ENCODE measurements at places on chromosomes 12 and 14.

DNA sequence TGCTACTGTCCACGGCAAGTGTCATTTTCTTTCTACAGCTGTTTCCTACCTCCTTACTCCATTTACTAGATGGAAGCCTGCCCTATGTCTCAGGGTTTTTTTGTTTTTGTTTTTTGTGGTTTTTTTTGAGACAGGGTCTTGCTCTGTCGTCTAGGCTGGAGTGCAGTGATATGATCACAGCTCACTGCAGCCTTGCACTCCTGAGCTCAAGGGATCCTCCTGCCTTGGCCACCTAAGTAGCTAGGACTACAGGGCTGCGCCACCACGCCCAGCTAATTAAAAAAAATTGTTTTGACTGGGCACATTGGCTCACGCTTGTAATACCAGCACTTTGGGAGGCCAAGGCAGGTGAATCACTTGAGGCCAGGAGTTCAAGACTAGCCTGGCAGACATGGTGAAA is 14.7 kb downstream of the TUBA1A start:
- DNase-seq: no peak

GRCh38 chr14:74619672-74620131 is 7.7 kb upstream of the LTBP2 start:
- DNase-seq: no peak

- no peak for DNase-seq
Observed at GRCh38 chr12:46387670-46388069, 15.1 kb upstream of the SLC38A2 start.

- DNase-seq: no peak
Observed at GRCh38 chr14:80004871-80005270, 206.4 kb downstream of the DIO2 start.

- DNase-seq: no peak
Observed at GRCh38 chr12:38391007-38391406, 74.4 kb downstream of the ALG10B start.

DNA sequence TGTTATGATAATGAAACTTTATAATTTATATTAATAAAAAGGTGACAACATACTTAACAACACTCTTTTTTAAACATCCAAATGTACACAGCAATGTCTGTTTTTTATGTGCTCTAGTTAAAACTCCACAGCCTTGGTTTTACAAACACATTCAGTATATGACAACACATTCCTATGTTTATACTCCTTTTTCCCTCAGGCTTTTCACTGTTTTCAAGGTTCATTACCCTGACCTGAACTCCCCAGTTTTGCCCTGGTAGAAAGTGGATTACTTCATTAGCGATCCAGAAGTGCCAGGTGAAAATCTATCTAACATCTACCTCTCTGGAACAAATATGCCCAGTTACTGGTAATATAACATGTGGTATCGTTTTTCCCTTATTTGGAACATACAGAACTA is 340.2 kb upstream of the DDHD1 start:
- no peak for DNase-seq

DNA sequence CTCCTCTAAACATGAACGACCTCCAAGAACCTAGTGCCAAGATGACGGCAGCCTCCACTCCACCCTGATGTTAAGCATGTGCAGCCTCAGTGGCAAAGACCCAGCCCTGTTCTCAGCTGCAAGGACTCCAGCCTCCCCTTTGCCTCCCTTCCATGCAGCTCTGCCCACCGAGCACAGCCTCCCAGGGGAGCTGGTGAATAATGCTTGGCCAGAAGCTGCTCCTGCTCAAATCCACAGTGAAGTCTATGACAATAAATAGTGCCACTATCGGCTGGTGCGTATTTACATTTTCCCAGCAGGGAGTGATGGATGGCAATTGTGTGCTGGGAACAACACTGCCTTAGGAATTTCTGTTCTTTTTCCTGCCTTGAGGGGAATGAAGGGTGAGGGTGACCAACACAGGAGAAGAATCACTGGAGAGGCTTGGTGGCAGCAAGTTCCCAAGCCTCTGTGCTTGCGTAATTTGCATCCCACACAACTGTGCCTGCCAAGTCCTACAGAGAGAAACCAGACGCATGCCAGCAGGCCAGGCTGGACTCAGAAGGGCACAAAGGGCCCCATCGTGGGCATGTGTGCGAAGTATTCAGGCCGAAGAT is 29.9 kb upstream of the TC2N start:
- DNase-seq: no peak

- no peak for DNase-seq
Observed at GRCh38 chr12:592024-592505, 71.2 kb downstream of the NINJ2 start.

- DNase-seq: no peak
Observed at GRCh38 chr12:80186727-80187217, 87.4 kb downstream of the OTOGL start.

DNA sequence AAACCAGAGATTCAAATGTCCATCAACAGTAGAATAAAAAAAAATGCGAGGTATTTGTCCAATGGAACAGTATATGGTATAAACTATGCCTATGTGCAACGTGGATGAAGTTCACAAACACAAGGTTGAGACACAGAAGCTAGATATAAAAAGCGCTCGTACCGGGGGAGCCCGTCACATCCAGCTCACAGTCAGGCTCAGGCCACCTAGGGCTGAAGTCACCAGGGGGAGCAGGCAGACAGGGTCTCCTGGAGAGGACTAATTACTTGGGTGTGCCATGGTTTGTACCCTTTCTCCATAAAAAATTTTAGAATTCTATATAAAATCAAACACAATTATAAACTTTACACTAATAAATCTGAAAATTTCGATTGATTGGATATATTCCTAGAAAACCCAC is 13.6 kb downstream of the AHNAK2 start:
- DNase-seq: no peak

DNA sequence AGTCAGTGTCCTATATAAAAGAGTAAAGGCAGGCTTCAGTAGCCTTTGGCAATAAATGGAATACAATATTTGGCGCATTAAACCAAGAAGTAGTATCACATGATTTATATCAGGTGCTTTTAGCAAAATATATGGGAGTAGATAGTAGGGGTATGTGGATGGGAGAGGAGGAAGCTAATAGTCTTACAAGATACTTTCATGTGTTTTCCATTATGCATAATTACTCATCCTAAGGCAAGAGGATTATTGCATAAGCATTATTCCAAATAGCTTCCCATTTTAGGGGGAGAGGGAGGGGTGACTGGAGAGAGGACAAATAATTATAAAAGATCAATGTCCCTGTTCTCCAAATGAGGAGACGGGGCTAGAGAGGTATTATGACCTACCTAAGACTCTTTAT is 104.3 kb downstream of the DUSP6 start:
- DNase-seq: no peak

GRCh38 chr12:80293759-80294158 is 150.3 kb upstream of the PTPRQ start:
- DNase-seq: no peak

DNA sequence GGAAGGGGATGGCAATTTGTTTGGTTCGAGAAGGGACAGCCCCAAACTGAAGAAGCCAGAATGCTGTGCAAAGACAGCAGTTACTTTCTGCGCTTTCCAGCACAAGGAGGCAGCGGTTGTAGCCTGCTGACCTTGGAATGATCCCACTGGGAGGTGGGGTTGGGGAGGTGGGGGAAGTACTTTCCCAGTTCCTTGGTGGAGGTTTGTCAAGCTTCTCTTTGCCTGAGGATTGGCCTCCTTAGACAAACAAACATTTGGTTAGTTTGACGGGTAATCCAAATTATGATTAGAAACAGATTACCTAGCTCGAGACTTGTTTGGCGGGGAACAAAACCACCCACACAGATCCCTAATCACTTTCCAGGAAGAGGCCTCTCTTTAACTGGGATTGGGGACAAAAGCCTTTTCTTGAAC is 79.1 kb upstream of the EGLN3 start:
- DNase-seq: no peak

GRCh38 chr14:61517911-61518384 is 177.4 kb upstream of the HIF1A start:
- no peak for DNase-seq

DNA sequence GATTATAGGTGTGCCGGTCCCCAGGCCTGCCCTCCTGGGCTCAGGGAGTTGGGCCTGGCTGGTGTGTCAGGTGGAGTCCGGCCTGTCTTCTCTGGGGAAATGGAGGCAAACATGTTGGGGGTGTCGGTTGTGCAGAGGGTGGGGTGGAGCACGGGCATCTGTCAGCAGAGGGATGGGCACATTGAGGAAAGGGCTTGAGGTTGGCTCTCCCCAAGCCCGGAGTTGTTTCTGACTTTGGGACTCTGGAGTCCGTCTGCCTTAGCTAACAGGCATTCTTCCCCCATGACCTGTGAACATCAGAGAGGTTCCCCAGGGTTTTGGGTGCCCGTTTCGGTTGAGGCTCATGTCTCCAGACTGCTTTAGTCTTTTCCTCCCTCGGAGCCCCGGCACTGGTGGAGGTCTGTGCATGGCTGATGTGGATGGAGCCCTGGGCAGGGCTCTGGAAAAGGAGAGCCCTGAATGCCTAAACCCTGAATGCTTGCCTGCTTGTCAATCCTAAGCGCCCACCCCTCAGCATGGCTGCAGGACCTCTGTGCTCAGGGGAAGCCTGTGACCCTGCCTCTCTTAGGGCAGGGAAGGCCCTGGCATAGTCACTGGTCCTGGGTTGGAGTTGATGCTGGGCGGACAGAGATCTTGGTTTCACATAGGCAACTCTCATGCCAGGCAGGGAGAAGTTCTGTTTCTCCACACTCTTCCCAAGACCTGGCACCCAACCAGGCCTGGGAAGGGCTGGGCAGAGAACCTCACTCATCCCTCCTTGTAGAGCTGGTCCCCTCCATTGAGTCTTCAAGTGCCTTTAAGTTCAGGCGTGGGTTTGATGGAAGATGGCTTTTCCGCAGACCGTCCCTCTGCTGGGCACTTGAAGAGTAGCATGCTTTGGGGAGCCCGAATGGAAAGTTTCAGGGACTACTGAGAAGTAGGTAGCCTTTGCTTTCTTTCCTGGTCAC is 12.9 kb downstream of the NYNRIN start:
- peak; percentile 51 for DNase-seq

DNA sequence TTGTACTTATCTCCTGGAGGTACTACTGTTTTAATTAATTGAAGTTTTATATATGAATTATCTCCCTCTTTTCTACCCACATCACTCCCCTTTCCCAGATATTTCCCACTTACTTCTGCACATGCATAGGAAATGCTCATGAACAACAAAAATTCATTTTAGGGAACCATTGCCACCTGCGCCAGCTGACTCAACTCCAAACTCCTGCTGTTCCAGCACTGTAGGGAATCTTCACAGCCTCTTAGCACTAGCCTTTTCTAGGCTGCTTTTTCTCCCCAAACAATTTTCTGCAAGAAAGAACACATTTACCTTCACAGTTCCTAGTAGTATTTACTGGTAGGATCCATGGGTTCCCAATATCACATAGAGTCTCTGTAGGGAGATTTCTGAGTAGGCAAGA is 268.4 kb downstream of the LRFN5 start:
- no peak for DNase-seq

- no peak for DNase-seq
Observed at GRCh38 chr14:90419200-90419599, 22.4 kb downstream of the CALM1 start.

DNA sequence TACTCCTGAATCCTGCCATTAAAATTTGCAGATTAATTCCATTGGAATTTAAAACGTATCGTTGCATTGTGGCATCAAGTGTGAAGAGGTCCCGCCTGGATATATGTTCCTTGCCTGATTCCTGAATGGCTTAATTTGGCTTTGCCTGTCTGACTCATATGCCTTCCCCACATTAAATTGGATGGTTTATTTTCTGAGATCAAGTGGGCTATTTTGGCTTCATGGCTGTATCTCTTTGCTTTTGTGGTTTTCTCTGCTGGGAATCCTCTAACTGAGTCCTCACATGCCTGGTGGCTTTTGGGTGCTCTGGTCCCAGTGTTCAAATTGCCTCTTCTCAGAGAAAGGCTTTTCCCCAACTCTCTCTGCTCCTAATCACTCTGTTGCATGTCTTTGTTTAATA is 127.9 kb upstream of the DYRK2 start:
- DNase-seq: no peak

DNA sequence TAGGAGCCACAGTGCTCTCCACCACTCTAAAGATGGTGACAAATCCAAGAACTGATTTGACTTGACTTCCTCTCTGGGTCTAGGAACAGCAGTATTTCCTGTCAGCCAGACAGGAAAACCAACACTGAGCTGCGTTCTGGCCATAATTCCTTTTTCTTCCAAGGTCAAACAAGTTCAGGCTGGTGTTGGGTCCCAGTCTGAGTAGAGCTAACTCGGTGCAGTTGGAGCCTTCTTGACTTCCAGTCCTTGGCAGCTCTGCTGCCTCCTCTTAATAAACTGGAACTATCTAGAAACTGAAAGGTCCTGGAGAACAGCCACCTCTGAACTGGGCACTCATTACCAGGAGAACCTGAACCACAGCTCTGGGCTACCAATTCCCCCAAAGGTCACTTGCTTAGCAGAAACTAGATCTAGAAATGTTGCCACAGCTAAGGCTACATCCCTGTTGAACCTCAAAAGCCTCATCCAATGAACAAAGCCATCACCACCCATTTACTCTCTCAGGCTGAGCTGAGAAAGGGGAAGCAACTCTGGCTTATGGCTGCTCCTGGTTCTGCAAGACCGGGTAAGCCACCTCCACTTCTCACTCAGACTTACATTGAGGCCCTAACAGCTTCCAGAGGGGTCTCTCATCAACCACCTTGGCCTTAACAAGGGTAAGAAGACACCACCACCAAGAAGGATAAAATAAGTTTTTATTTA is 27.7 kb downstream of the MAX start:
- DNase-seq: no peak

DNA sequence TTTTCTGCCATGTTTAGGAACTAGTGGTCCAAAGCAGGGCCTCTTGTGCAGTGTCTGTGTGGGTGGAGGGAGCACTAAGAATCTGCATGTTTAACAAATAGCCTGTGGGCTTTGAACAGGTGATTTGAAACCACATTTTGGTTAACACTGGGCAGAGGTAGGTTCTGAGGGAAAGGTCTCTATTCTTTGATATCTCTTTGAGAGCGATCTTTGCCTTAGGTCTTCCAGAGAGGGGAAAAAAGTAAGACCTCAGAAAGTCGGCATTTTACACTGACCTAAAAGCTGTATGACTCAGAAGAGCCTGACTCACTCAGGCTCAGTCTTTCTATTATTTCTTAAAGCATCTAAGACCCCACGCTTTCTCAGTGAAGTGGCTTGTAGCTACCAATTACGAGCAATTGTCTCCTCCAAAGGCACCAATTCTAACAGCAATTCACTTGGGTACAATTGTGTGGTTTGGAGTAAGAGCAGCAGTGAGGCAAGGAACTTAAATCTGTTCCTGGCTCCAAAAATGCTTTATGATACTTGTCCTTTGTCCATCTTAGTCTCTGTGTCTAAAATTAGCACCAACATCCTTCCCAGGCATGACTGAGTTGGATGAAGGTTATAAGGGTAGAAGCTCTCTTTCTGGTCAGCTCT is 8.8 kb downstream of the EIF2B2 start:
- no peak for DNase-seq

- no peak for DNase-seq
Observed at GRCh38 chr12:108328420-108328819, 10.7 kb downstream of the CMKLR1 start.

GRCh38 chr14:54606178-54606577 is 39.2 kb downstream of the SAMD4A start:
- DNase-seq: no peak

DNA sequence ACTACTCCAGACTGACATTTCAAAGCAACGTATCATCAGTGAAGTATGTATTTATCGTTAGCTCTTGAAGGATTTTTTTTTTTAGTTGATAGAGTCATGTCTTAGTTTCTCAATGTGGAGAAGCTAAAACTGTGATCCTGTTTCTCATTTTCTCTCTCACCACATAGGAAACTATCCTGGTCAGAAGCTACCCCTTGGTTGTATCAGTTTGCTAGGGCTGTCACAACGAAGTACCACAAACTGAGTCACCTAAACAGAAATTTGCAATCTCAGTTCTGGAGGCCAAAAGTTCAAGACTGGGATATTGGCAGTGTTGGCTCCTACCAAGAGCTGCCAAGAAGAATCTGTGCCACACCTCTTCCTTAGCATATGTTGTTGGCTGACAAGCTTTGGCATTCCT is 369.1 kb downstream of the RGS6 start:
- DNase-seq: no peak
